ENCODE measurements at places on chromosomes 13 and 19.

DNA sequence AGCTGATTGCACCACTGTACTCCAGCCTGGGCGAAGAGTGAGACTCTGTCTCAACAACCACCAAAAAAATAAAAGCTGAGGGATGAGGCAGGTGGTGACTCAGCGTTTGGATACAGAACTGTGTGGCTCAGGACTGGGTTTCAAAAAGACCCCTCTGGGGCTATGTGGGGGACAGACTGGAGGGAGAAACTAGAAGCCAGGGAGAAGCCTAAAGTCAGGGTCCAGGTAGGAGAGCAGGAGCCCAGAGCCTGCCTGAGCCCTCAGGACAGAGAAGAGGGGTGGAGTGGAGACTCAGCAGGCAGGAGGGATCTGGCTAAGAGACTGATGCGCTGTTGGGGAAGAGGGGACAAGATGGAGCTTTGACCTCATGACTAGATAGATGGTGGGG is 1.8 kb upstream of the CD37 start:
- no peak for DNase-seq

DNA sequence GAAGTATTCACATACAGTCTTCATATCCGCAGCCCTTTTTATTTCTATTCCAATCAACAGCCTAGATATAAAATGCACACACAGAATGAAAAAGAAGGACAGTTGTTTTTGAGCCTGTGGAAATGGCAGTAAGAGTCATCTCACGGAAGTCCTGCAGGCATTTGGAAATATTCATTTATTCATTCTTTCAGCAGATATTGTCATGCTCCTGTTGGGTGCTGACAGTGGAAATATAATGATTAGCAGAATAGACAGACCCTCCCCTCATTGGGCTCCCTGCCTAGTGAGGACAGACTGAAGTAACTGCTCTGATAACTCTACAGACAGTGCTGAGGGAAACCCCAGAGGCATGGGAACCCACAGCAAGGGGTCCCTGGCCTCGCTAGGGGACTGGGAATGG is 392.3 kb downstream of the FOXO1 start:
- DNase-seq, result no peak

- no peak for DNase-seq
Observed at GRCh38 chr19:1906985-1907562, 1.9 kb downstream of the ADAT3 start.

DNA sequence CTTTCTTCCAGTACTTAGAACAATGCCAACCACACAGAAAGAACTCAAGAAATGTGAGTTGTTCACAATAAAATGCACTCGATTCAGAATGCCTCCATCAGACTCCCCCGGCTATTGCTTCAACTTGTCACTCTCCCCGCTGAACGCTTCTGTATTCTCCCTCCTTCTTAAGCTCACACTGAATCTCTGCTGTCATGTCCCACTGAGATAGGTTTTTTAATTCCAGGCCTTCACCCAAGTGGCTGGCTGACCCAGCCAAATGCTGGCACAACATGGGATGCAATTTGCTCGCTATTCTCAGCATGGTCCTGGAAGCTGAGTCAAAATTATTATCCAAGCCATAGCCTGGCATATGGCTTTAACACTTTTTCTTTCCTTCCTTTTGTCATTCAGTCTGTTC is 76.8 kb upstream of the SERP2 start:
- no peak for DNase-seq

- no peak for DNase-seq
Observed at GRCh38 chr13:100620792-100621191, 32.2 kb upstream of the GGACT start.

GRCh38 chr13:27018882-27019281 is 152.7 kb downstream of the USP12 start:
- no peak for DNase-seq

DNA sequence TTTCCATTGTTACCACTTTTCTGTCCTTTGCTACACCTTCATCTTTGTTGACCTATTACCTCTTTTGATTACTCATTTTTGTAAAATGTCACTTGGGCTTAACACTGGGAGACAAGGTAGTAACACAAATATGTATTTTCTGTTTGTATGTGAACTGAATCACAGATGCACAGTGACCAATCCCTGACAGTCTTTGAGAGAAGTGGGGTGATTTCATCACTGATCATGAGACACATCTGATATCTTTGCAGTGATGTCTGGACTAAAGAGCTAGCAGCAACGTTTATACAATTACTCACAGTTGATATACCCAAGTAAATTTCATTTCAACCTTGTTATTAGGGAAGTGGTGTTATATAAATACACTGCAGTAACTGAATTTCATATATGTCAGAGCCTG is 1397.4 kb upstream of the SPRY2 start:
- DNase-seq, result no peak

DNA sequence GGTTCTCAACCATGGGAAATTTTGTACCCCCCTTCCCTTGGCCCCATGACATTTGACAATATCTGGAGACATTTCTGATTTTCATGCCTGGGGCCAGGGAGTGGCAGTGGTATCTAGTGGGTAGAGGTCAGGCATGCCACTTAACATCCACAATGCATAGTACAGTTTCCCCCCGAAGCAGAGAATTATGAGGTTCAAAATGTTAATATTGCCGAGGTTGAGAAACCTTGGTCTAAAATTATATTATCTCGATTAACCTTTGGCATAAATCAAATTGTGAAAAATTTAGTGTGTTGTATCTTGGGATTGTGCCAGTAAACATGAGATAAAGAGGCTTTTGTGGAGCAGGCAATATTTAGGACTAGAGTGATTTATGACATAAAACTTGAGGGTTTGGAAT is 147.9 kb downstream of the LMO7 start:
- DNase-seq, result no peak

- DNase-seq, result no peak
Observed at GRCh38 chr13:109154146-109154545, 524.7 kb downstream of the MYO16 start.

GRCh38 chr19:10006752-10007323 is 3.5 kb downstream of the COL5A3 start:
- DNase-seq, result no peak

GRCh38 chr13:74217811-74218210 is 83.6 kb upstream of the KLF12 start:
- no peak for DNase-seq

DNA sequence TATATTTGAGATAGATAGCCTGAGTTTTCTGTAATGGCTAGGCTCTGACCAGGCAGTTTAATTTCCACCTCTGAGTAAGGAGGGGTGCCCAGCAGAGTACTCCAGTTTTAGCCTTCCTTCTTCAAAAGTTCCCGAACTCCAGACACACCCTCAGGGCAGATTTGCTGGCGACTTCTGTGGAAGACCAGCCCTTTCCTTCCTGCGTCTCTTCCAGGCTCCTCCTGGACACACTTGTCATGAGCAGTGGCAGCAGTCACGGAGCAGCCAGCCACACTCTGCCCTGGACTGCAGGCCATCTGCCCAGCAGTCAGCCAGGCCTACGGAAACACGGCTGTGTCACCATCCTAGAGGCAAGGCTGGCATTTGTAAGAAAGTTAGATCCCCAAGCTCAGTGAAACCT is 6.6 kb upstream of the FLT1 start:
- DNase-seq, result no peak

Measured in hypothalamus (tissue), 51 donors.